Activated CD4-positive, alpha-beta T cell treated with anti-CD3 and anti-CD28 coated beads, Interleukin-2, amount 50 U/mL, for 4 hours (primary cell): ENCODE measurements at places on chromosomes 2 and 18.

DNA sequence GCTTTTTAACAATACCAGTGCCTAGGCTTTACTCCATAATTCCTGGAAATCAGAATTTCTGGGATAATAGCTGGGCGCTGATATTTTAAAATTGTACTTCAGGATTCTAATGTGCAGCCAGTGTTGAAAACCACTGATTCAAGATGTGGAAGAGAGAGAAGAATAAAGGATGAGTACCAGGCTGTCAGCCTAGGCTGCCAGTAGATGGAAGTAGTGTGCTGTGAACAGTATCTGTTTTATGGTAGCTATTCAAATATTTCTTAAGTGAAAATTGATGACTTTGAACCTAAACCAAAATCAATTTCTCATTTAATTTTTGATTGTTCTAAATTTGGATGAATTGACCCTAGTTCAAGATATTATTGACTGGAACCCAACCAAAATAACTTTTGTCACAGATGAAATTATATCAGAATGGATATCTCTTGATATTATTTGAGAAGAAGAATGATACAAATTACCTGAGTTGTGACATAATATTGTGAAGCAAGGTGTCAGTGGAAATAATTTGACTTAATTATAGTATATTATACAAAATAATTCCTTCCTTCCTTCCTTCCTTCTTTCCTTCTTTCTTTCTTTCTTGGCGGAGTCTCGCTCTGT, 88.0 kb downstream of the COMMD1 start:
- DNase-seq = no peak

DNA sequence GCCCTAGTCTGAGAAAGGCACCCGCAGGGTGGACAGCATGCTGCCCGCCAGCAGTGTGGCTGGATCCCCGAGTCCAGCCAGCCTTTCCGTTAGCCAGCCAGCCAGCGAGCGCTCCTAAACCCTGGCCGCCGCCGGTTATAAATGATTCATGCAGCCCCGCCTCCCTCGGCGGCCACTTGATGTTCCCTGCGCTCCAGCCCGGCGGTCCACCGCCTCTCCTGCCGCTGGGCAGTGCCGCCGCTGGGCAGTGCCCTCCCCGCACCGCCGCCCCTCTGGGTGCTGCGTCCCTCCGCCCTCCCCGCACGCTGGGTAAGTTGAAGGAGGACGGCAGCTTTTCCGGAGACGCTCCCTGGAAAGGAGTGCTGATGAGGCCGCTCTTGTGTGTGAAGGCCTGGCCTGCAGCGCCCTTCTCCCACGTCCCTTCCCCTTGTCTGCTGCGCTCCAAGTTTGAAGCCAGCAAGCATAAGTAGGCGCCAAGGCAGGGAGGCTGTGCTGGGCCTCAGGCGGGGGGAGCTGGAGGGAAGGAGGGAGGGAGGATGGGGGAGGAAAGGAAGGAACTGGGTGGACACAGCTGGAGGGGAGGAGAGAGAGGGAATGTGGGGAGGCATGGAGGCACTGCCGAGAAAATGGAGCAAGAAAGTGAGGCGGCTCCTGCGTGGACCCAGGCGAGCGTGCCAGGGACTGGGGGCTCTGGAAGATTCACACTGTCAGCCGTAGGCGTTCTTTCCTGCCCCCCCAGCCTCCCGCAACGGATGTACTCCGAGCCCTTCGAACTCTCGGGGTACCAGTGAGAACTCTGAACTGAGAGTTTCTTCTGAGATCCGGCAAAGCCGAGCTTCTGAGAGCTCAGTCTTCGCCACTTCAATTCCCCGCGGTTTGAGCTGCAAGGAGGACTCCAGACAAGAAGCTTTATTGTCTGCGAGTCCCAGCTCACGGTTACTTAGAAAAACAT, 131.9 kb downstream of the GLI2 start:
- no peak for DNase-seq

DNA sequence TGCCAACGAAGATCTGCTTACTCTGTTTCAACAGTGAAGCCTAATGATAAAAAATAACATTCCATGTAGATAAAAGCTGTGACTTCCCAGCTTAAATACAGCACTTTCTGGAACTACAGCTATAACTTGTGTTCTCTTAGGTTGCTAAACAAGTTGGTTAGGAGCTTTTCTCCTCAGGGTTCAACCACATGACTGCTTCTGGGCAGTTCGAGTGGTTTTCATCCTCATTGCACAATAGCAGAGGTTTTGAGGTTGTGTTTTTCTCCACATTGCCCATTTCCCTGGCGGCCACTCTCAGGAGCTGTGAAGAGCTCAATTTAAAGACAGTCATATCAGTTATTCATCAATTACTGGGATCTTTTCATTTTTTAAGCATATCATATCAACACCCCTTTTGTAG, 102.2 kb upstream of the CYP1B1 start:
- no peak for DNase-seq

- DNase-seq = peak; percentile 52
Observed at GRCh38 chr18:48913201-48913600, 37.6 kb downstream of the SMAD7 start.

GRCh38 chr18:23752796-23753195, 63.5 kb downstream of the LAMA3 start:
- DNase-seq = no peak

DNA sequence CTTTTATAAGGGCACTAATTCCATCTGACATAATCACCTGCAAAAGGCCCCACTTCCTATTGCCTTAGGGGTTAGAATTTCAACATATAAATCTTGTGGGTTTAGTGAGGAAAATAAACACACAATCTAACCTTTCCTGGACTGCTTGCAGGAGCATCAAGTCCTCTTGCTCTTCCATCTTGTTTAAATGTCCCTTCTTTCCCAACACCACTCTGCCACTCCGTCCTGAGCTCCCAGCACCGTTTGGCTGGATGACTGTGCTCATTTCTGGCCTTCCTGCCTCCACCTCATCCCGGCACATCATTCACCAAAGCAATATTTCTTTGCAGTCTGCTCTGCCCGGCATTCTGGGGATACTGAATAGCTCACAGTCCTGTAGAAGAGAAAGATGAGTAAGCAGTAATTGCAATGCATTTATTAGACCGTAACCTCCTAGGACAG, 247.8 kb downstream of the BCL2 start:
- no peak for DNase-seq

DNA sequence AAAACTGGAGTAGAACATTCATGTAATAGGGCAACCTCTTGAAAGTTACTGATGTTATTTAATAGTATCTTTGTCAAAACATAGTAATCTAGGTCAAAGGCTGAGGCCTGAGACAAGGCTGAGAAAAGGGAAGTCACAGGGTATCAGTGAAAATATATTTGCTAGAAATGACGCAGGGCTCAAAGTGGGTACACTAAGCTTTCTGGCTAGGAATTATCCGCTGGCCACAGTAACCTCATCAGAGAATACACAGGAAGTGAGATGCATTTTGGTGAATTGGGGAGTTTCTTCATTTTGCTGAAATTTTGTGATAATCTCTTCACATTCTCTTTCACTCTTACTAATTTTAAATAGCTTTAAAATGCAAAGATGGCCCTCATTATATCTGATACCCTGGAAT, 206.8 kb downstream of the OTX1 start:
- DNase-seq = no peak

- DNase-seq = no peak
Observed at GRCh38 chr2:62175728-62176127, 20.2 kb upstream of the B3GNT2 start.

DNA sequence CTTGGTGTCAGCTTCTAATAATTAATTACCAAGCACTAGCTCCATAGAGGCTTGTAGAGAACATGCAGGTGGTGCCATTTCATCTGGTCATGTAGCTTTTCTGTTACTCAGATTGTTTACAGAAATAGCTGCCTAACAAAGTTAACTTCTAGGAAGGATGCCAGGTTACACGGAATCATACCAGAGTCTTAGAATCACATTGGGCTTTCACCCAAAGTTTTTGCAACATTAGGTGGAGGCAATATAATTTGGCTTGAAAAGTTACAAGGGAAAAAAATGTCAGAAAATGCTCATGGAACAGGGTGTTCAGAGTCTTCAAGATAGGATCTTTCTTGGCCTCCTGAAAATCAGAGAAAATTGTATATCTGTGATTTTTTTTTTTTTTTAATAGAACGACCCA, 135.6 kb downstream of the ARHGAP15 start:
- no peak for DNase-seq

GRCh38 chr2:64655018-64655664, 1.4 kb upstream of the SERTAD2 start:
- peak; percentile 32 for DNase-seq

DNA sequence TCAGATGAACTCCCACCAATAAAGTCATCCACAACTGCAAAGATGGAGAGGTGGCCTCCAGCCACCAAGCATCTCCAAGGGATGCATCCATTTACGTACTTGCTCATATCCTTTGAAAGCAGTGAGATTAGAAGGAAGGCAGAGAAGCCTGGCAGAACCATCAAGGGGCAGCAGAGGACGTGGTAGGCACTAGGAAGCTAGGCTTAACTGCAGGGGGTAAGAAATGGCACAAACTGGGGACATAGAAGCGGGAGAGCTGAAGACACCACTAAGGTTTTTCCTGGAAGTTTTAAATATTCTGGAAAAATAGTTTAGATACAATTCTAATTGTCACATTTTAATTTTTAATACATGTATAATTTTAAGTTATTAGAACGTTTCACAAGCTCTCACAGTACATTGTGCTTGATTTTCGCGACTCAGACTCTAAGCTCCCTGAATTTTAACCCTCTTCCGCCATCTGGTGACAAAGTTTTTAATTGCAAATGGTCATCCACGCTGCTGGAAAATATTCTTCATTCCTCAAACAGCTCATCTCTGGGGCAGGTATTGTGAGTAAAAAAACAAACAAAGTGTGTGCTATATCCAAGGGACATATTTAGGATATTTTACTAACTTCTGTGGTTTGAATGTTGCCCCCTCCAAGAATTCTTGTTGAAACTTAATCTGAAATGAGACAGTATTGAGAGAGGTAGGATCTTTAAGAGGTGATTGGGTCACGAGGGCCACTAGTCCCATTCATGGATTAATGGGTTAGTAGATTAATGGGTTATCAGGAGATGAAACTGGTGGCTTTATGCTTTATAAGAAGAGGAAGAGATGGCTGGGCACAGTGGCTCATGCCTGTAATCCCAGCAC, 1.6 kb upstream of the PSTPIP2 start:
- DNase-seq = peak; percentile 50

DNA sequence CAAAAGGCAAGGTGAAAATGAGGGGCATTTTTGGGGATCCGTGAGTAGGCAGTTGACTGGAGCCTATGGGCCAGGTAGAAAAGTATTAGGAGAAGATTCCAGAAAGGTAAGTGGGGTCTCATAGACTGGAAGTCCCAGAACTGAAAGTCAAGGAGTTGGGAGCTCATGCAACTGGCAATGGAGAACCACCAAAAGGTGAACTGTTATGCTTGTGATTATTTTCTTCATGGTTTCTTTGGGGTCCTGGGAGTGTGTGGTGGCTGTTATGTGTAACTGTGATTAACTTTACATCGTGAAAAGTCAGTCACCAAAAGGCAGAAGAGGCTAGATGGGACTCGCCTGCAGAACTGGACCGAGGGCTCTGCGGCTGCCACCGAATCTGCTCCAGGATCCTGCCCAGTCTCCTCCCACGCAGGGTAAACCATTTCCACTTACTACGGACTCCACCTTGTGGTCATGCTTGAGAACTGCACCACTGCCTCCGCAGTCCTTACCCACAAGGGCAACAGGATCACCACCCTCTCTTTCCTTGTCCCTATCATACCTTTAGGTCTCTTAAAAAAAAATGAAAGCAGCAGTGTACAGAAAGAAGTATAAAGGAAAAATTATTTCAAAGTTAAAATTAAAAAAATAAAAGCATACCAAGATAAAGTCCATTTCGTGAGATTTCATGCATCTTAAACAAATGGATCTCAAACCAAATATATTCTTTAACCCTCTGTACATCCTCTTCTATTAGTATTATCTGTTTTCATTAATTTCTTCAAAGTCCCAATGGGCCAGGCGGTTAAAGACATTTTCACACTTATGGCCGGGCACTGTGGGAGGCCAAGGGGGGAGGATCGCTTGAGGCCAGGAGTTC, 15.6 kb upstream of the CEP68 start:
- DNase-seq = peak; percentile 73

DNA sequence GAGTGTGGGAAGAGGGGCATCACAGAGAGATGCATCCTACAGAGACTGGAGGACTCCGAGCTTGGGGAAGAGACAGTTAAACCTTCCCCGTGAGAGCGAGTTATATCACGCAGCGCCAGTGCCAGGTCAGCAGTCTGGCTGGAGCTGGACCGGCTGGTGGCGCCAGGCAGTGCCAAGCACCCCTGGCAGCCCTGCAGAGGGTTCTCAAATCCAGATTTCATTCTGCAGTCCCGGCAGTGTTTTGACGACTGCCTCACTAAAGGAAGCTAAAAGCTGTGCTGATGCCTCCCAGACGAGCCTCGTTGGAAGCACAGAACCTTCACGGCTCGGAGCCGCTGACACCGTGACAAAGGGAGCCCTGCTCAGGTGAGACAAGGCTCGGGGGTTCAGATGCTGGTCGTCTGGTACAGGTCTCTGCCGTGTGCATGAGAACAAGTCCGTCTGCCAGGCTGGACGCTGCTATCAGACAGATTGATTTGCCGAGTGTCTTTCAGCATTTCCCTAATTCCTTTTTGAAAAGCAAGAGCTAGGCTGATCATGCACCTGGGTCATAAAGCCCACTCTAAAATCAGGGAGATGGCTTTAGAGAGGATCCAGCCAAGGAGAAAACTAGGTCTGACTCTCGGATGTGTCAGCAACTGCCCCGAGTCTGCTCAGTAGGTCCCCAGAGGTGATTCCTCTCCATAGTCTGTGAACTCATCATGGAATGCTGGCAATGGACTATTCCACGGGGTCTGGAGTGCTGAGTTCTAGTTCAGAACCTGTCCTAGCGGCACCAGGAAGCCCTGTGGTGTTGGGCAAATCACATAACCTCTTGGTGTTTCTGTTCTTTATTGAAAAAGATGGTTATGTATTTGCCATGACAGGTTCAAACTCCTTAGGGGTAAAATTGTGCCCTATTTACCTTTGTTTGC, 240.6 kb downstream of the SOX11 start:
- DNase-seq = no peak

DNA sequence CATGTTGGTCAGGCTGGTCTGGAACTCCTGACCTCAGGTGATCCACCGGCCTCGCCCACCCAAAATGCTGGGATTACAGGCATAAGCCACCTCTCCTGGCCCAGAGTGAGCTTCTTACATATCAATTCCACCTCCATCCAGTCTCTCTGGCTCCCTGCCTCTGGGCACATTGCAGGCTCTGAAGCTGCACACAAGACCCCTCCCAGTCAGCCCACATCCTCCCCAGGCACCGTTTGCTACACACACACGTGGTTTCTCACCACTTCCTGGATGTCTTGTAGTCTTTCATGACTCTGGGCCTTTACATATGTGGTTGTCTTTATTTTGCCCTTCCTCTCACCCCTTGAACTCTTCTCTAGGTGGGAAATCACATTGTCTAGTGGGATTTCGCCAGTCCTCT, 64.0 kb upstream of the CABLES1 start:
- peak; percentile 62 for DNase-seq

DNA sequence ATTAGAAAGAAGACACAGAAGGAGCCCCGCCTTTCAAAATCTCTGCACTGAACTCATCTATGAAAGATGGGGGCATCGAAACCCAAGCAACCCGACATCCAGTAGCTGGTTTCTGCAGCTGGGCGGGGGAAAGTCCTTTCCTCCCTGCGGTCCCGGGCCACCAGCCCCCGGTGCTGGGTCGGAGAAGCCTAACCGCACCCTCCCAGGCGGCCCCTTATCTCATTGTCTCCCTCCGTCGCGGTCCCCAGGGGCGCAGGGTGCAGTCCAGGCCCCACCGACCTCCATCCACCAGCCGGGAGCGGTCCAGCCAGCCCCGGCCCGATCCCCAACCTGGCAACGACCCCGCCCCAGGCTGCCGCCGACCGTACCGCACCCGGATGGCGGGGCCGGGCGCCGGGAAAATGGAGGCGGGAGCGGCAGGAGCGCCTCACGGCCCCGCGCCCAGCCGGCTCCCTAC, 452 bp downstream of the RAPH1 start:
- DNase-seq = peak; percentile 17
